ENCODE measurements at places on chromosomes 13 and 19. TPM values are rescaled to one million over a fixed set of nuclear protein-coding genes. Genes with fewer than 3 reads are reported as not detected.

ZNF223 gene
- total RNA-seq: 3.2 TPM

RFXANK gene
- 70.7 TPM for total RNA-seq

FBN3 gene
- total RNA-seq: not detected

DNA sequence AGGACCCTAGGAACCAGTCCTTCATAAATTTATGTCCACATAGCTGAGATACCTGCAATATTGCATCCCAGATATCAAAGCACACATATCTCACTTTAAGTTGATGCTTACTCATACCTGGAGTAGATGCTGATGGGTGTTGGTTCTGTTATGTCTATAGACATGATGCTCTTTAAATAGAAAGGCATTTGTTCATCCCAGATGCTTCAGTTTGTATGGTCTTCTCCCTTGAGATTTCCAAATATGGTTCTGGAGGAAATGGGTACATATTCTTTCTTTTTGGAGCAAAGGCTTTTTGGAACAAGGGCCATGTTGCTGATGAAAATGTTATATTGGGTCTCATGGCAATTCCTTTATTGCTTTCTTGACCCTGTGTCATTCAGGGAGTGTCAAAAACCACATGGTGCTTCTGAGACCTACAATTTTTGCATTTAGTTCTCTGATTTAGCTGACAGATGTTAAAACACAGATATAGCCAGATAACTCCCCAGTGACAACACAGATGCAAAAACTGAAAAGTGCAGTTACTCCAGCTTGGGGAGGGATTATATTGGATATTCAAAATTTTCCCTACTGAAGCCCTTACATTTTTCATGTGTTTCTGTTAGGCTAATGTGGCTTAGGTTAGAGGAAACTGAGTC lies 211.4 kb downstream of the KCNRG start:
- no peak for DNase-seq

DNA sequence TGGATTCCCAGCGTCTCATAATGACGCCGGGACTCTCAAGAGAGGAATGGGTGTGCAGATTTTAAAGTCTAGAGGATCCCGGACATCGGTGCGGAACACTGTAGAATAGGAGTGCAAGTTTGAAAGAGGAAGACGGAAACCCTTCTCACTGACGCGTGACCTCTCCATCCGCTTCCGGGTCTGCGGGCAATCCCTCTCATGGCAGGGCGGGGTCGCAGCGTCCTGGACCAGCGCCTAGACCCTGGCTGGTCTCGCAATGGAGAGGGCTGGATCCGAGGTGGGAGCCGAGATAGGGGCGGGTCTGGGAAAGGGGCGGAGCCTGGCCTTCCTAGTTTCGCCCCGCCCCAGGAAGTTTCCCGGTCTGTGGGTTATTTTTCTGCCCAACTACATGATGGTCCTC lies 4.6 kb upstream of the ZNF845 start:
- DNase-seq: no peak

DNA sequence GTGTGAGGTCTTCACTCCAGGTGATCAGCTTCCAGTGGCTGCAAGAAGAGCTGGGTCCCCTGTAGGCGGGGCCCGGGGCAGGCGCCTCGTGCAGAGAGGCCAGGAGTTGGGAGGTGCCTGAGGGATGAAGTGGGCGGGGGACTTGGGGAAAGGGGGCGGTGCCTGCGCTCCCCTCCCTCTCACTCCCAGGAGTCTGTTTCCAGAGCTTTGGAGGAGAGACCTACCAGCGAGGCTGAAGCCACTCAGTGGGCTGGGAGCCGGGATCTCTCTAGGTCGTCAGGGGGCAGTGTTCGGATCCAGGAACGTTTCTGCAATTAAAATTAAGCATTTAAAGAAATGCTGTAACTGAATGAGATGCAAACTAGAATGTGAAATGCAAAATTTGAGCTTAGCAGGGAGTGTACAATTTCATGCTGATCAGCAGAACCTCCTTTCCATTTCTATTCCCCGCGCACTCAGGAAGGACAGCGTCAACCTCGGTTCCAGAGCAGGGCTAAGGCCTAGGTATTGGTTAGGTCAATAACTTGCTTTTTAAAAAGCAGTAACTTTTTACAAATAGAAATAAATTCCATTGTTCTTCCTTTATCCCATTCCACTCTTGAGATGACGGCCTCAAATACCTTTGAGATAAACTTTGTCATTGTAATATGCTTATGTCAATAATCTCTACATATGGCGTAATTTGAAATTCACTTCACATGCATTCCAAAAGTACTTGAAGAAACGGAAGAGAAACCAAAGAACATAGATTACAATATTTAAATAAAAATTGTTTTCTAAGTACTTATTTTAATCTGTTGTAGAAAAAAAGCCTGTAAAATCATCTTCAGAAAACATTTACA lies 11.6 kb downstream of the ZNF160 start:
- DNase-seq: no peak

- DNase-seq: no peak
Observed at GRCh38 chr13:43725460-43725859, 61.3 kb downstream of the ENOX1 start.

Measured in dermis microvascular lymphatic vessel endothelial cell (primary cell).